NCI-H2081 treated with DMSO at 0.1 percent for 48 hours (cell line): ENCODE measurements at places on chromosomes 11 and 22.
A peak's percentile ranks its signal among the peaks of the same experiment; 100 is the strongest.

GRCh38 chr22:41367039-41367679 is 14.6 kb upstream of the TEF start:
- peak; percentile 80 for DNase-seq

- no peak for DNase-seq
These were observed 19.1 kb downstream of the IRAG1 start for GRCh38 chr11:10674440-10674855.

DNA sequence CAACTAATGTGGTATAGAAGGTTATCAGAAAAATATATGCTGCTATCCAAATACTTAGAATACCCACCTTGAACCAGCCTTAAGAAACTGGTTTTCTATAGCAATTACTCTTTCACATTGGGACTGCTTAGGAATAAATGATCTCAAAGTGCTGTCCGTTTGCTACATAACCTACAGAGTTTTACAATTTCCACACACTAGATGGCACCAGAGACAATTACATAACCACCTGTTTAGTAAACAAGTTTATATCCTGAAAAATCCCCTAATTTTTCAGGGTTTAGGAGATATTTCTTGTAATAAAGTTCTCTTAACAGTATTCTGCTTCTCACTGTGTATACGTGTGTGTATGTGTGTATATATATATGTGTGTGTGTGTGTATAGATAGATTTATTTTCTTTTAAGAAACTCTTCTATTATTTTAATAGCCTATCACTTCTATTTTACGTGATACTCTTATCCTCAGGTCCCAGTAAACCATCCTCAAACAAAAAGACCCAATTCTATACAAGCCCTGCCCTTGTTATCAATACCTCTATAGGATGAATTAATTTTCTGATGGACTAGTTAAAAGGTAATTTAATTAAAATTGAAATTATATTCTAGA is 6.7 kb upstream of the OR5I1 start:
- no peak for DNase-seq

DNA sequence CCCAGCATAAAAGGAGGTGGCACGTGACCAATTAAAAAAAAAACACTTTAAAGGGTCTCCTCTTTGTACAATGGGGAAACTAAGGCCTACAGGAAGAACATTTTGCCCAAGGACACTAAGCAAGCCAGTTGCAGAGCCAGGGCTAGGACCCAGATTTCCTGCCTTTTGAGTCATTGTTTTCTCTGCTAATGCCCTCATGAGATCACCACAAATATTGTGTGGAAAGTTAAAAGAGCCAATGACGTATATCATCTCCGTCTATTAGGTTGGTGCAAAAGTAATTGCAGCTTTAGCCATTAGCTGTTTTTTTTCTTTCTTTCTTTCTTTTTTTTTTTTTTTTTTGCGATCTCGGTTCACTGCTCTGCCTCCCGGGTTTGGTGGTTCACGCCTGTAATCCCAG is 24.1 kb upstream of the LRRC32 start:
- no peak for DNase-seq

DNA sequence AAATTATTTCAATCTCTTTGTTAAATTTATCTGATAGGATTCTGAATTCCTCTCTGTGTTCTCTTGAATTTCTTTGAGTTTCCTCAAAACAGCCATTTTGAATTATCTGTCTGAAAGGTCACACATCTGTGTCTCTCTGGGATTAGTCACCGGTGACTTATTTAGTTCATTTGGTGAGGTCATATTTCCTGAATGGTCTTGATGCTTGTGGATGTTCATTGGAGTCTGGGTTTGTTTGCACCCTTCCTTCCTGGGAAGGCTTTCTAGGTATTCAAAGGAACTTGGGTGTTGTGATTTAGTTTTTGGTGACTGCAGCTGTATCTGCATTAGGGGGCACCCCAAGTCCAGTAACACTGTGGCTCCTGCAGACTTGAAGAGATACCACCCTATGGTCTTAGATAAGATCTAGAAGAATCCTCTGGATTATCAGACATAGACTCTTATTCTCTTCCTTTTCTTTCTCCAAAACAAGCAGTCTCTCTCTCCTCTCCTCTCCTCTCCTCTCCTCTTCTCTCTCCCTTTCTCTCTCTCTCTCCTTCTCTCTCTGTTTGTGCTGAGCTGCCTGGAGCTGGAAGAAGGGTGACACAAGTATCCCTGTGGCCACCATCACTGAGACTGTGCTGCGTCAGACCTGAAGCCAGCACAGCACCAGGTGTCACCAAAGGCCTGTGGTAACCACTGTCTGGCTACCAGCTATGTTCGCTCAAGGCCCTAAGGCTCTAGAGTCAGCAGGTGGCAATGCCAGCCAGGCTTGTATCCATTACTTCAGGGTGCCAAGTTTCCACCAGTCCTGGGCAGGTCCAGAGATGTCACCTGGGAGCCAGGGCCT is 3.3 kb upstream of the HEPN1 start:
- DNase-seq: no peak

DNA sequence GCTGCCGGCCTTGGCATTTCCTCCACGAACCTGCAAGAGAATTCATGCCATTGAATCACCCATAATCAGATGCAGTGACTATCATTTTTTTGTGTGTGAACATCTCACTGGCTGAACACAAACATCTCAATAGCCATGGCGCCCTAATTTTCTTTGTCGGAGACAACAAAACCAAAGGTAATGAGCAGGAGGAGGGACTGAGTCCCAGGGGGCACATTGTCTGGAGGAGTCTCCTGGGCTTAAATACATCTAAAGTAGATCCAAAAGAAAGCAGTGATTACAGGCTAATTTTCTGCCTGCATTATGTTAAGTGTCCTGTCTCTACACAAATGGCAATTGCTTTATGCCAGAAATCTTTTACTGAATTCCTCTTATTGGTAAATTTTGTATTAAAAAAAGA is 113.5 kb downstream of the NTM start:
- DNase-seq: no peak

DNA sequence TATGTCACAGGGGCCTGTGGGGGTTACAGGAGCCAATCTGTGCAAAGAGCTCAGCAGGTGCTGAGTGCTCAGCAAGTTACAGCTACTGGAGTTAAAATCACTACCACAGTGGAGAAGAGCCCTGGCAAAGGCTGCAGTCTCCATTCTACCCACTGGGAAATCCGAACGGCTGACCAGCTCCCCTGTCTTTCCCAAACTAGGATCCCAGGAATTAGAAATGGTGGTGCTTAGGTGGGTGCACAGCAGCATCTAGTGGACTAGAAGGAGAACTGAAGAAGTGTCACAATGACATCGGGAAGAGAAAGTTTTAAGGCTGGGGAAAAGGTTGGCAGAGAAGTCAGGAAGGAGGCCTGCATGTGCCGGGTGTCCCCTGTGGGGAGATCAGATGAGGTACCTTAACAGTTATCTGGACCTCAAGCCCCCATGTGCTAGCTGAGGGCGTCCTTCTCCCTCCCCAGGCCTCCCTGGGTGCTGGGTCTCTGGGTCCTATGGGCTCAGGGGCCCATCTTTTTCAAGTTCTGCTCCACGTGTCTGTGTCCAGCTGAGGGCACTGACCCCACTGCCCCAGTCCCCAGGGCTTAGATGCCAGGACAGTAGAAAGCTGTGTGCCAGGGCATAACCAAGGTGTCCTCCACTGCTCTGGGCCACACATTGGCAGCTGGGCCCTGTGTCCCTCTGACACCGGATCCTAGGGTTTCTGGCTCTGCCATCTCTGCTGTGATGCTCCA is 1.9 kb downstream of the PIWIL3 start:
- DNase-seq: no peak

DNA sequence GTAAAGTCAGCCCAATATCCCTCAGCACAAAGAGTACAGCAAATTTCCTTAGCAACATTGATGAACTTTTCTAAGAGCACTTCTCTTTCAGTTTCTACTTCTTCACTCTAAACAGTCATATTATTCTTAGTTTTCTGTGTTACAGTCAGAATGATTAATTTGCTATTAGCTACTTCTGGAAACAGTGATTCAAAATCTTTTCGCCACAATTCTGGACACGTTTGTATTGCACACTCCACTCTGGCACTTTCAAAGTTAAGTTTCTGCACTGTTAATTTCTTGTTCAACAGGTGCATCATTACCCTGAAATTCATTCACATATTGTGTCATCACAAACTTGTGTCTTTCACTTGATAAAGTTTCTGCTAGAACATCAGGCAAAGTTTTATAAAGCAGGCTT is 22.5 kb downstream of the ABTB2 start:
- DNase-seq: no peak

DNA sequence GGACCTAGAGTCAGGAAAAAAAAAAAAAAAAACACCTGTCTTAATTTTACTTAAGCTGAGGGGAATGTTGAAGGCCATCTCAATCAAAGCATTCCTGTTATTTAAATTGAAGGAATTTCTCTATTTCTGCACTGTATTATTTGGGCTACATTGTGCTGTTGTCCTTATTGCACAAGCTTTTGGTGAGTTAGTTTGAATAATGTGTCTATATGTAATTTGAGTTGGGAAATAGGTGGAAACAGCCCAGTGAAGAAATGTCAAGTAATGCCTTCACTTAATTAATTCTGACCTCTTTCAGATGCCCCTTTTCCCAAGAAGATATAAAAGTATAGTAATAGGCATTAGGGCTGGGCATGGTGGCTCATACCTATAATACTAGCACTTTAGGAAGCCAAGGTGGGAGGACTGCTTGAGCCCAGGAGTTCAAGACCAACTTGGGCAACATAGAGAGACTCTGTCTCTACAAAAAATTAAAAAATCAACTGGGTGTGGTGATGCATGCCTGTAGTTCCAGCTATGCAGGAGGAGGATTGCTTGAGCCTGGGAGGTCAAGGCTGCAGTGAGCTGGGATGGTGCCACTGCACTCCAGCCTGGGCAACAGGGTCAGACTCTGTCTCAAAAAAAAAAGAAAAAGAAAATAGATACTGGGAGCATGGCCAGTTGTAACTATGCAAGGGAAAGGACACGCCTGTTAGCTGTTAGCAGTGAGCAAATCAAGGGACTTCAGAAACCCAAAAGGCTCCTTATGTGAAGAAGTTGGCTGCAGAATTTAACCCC is 34.9 kb downstream of the OR10A6 start:
- no peak for DNase-seq

DNA sequence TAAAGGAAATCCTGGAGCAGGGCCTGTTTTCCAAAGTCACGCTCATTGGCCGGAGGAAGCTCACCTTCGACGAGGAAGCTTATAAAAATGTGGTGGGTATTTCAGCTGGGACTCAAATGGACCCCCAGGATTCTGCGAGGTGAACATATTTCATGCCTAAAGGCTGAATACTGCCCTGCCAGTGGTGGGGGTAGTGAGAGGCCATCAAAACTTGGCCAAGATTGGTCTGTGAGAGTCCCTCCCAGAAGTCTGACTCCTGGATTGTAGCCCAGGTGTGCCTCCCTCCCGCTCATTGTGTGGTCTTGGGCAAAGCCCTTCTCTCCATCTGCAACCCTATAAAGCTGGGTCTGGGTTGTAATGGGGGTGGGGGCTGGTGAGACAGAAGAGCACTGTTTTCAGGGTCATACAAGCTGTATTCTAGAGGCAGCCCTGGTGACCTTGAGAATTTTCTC is 853 bp downstream of the HTATIP2 start:
- DNase-seq: no peak

- no peak for DNase-seq
These were observed 358.4 kb downstream of the OPCML start for GRCh38 chr11:133173810-133174412.

- no peak for DNase-seq
These were observed 403.2 kb downstream of the AASDHPPT start for GRCh38 chr11:106480581-106481190.

DNA sequence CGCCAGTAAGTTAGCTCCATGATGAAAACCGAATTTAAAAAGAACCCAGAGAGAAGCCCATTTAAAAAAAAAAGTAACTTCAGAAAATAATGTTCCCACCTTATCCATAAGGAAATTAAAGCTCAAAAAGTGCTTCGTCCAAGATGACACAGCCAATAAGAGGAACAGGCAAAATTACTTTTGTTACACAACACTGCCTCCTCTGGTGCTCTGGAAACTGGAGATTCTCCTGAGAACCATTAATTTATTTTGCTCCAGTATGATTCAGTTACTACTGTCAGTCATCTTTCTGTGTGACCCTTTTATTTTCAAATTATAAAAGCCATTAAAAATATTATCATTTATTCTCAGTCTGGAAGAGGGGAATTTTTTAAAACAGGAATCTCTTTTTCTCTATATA is 2.0 kb downstream of the IFT27 start:
- no peak for DNase-seq

DNA sequence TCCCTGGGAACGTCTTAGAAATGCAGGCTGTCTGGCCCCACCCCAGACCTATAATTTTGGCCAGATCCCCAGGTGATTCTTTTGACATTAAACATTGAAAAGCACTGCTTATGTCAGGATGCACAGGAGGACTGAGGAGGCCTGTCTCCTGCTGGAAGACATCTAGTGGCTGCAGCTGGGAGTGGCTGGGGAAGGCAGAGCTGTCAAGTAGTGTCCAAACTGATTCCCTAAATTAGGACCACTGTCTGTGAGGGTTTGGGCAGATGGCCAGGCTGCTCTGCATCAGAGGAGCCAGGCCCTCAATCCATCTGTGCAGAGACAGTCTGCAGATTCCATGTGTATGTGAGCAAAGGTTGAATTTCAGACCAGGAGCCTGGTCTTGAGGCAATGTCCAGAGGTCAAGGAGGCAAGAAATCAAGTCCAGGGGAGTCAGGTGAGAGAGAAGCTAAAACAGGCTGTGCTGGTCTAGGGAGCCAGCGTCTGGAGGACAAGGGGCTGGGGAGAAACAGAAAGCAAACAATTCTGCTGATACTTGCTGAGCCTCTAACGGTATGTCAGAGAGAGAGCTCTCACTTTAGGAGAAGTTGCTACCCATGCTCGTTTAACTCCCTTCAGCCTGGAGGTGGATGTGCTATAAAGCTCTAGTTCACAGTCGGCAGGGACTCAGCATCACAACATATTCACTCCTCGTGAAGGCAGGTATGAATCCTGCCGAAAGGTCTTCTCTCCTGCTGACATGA is 15.3 kb upstream of the SYTL2 start:
- no peak for DNase-seq

GRCh38 chr11:44731685-44732430 is 5.1 kb downstream of the TSPAN18 start:
- no peak for DNase-seq

GRCh38 chr11:22193348-22194051 is 615 bp downstream of the ANO5 start:
- DNase-seq: no peak

- no peak for DNase-seq
These were observed 5.9 kb downstream of the ABTB2 start for GRCh38 chr11:34351687-34352469.

- DNase-seq: no peak
These were observed at the start of gene IFITM10 for GRCh38 chr11:1750481-1750839. Gene IFITM10 (minus strand): TSS chr11:1750595. CDS start chr11:1750442, 153 bp downstream.
